CD4-positive, alpha-beta T cell treated with Interferon gamma for 1 hour (primary cell): ENCODE measurements at places on chromosomes 4 and X.

GRCh38 chrX:41733939-41734338 lies 10.0 kb downstream of the GPR82 start:
- DNase-seq = peak; percentile 48

DNA sequence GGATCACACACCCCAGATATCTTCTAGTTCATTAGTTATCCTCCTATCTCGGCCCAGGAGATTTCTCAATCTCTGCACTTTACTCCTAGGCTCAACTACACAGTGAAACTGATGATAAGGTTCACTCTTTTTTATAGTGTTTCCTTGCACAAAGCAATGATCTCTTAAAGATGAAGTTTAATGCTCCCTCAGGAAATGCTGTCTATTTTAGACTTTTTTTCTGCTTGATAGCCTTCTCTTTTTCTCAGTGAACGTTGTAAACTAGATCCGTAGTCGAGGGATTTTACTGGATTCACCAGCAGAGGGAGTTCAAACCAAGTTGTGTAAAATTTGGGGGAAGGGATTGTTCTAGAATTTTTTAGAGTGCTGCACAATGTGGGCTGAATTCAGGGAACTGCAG lies 269.6 kb downstream of the GBA3 start:
- no peak for DNase-seq

GRCh38 chrX:8565729-8566128 lies 101.1 kb downstream of the VCX3B start:
- no peak for DNase-seq

DNA sequence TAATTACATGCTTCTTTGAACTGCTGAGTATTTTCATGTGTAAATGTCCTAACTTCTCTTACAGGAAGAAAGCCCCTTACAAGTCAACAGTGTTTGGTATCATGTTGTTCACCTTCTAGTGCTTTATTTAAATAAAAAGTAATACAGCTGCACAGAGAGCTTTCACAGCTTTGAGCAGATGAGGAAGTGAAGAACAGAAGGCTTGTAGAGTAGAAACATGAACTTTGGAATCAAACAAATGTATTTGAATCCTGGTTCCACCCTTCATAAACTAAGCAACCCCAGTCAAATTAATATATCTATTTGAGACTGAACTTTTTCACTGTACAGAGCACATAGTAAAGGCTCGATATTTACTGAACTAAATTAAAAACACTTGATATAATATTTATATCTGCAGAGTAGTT lies 120.5 kb downstream of the CAMK2D start:
- DNase-seq = no peak

DNA sequence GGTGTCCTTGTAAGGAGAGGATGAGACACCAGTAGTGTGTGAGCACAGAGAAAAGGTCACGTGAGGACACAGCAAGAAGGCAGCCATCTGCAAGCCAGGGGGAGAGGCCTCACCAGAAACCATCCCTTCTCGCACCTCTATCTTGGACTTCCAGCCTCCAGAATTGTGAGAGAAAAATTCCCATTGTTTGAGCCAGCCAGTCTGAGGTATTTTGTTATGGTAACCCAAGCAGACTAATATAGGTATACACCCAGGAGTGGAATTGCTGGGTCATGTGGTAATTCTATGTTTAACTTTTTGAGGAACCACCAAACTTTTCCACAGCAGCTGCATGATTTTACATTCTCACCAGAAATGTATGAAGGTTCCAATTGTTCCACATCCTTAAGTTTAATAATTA lies 25.6 kb downstream of the ZDHHC9 start:
- no peak for DNase-seq

GRCh38 chrX:1717373-1717772 lies 102.5 kb downstream of the ASMT start:
- DNase-seq = no peak

GRCh38 chr4:113738251-113738650 lies 23.3 kb downstream of the CAMK2D start:
- no peak for DNase-seq

- no peak for DNase-seq
Observed at GRCh38 chr4:153748378-153748777, 11.4 kb downstream of the RNF175 start.

DNA sequence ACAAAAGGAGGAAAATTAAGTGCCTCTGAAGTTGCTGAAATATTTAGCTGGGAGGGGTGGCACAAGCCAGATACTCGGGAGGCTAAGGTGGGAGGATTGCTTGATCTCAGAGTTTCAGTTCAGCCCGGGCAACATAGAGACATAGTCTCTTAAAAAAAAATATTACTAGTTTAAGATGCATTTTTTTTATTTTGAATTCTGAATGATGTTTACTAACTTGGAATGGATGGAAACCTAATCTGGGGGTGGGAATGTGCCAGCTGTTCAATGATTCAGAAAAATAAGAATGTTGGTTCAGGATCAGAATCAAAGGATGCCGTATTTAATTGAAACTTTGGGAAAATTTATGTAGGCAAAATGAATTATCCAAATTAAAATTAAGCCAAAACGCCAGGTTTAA lies 167.2 kb upstream of the ANK2 start:
- DNase-seq = no peak

DNA sequence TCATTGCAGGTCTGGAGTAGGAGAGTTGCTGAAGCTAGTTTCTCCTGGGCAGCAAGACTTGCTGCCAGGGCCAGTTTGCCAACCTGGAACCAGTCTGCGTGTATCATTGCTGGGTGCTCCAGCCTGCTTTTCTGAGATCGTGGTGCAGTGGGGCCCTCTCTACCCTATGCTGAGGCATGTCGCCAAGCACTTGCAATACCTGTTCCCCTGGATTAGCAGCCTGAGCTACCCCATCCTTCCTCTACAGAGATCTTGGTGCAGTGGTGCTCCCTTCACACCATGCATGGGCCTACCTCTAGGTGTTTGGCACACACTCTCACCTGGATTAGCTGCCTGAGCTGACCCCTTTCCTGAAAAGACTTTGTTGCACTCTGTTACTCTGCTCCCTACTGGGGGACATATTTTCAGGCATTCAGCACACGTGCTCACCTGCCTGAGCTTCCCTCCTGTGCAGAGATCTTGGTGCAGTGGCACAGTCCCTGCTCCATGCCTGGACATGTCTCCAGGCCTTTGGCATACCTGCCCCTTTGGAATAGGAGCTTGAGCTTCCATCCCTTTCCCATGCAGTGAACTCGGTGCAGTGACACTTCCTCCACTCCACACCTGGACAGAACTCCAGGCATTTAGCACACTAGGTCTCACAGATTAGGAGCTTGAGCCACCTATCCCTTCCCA lies 133.7 kb upstream of the CXCL13 start:
- DNase-seq = no peak

DNA sequence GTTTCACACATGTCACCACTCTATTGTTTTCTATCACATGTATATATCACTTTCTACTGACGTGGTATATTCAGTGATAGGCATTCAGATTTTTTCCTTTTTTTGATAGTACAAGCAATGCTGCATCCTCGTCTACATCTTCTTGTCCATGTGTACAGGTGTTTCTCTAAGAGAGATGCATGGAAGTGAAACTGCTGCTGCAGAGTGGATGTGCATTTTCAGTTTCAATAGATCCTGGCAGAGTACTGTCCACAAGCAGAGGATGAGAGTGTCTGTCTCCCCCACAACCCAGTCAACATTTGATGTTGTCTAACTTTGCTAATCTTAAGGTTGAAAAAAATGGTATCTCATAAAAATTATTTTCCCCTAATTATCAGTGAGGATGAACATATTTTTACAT lies 194.0 kb upstream of the CASK start:
- no peak for DNase-seq

DNA sequence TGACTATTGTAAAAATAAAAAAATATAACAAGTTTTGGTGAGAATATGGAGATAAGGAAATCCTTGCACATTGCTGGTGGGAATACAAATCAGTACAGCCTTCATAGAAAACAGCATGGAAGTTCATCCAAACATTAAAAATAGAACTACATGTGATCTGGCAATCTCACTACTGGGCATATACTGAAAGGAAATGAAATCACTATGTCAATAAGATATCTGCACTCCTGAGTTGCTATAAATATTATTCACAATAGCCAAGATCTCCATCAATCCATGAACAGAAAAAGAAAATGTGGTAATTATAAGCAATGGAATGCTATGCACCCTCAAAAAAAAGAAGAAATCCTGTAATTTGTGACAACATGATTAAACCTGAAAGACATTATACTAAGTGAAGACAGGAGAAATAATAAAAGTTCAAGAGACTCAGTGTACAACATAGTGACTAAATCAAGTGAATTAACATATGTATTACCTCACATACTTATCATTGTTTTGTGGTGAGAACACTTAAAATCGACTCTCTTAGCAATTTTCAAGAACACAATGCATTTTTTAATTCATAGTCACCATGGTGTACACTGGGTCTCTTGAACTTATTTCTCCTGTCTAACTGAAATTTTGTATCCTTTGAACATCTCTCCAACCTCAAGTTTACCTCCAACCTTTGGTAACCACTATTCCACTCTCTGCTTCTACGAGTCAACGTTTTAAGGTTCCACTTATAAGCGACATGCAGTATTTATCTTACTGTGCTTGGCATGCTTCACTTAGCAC lies 1703.7 kb upstream of the AGA start:
- DNase-seq = no peak

DNA sequence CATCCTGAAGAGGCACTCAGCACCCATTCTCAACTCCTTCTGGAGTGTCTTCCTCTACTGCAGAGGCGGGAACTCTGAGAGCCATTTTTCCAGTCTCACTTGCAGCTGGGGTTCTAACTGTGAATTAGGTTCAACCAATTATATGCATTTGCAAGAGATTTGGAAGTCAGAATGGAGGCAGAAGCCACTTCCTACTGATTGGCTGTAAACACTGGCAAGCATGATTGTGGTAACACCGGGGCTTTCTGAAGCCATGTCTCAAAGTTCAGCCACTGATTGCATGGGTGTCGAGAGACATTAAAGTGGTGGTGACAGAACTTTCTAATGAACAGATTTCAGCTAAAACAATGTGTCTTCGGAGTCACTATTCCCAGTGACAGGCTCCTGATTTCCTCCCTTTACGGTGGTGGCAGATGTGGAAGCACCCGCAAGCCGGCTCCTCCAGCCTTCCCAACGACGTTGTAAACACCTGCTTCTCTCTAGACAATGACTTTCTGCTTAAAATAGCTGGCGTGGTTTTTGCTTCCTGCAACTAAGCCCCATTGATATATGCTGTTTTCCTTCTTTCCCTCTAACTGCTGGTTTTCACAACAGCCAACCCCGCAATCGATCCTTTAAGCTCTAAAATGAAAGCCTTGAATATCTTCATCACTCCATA lies 92.0 kb downstream of the IRF2 start:
- no peak for DNase-seq

GRCh38 chr4:138032222-138032621 lies 209.9 kb downstream of the SLC7A11 start:
- DNase-seq = no peak

- peak; percentile 48 for DNase-seq
Observed at GRCh38 chr4:101169044-101170014, 178.0 kb downstream of the PPP3CA start.

DNA sequence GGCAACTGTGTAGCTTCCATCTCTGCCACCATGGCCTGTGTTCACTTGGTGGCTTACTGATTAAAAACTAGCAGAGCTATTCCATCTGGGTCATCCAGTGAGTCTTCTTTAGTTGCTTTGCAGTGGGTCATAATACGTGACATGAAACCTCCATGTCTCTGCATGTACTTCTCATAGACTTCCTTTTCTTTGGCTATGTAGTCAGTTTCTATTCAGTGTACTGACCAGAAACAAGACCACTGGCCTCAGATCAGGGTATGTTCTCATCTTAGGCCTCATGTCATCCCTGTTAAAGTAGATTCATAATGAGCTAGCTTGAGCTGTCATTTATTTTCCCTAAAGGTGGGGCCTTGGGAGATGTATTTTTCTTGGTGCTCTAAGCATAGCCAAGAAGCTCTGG lies 195.2 kb downstream of the CCNG2 start:
- DNase-seq = no peak

GRCh38 chr4:183266371-183266770 lies 53.7 kb downstream of the CLDN22 start:
- no peak for DNase-seq

GRCh38 chr4:23717528-23718248 lies 172.2 kb downstream of the PPARGC1A start:
- no peak for DNase-seq
